ENCODE measurements at places on chromosomes 5 and 9. TPM values are rescaled to one million over a fixed set of nuclear protein-coding genes. Genes with fewer than 3 reads are reported as not detected.

The CNTNAP3 gene
- 22.5 TPM for total RNA-seq

The SKIC3 gene
- 169 TPM for total RNA-seq

The LCN15 gene
- not detected for total RNA-seq

The ELL2 gene
- total RNA-seq, result 44.1 TPM

The MSX2 gene
- 4.8 TPM for total RNA-seq

The PPP3R2 gene
- 0.59 TPM for total RNA-seq

The TXNDC8 gene
- total RNA-seq, result not detected

The PCDHB6 gene
- total RNA-seq, result 1.9 TPM

The SLC4A9 gene
- 0.30 TPM for total RNA-seq

The WDR38 gene
- total RNA-seq, result 7.9 TPM

The RANBP17 gene
- total RNA-seq, result 95.4 TPM

The CDH9 gene
- total RNA-seq, result 3.2 TPM
